ENCODE measurements at places on chromosomes 2 and 18.

- no peak for DNase-seq
Observed at GRCh38 chr2:43452318-43452731, 143.5 kb downstream of the THADA start.

GRCh38 chr2:152822676-152823075, 104.3 kb downstream of the ARL6IP6 start:
- no peak for DNase-seq

GRCh38 chr2:221552291-221552690, 19.8 kb downstream of the EPHA4 start:
- DNase-seq, result no peak

GRCh38 chr2:42523341-42523740, 29.6 kb upstream of the KCNG3 start:
- no peak for DNase-seq

DNA sequence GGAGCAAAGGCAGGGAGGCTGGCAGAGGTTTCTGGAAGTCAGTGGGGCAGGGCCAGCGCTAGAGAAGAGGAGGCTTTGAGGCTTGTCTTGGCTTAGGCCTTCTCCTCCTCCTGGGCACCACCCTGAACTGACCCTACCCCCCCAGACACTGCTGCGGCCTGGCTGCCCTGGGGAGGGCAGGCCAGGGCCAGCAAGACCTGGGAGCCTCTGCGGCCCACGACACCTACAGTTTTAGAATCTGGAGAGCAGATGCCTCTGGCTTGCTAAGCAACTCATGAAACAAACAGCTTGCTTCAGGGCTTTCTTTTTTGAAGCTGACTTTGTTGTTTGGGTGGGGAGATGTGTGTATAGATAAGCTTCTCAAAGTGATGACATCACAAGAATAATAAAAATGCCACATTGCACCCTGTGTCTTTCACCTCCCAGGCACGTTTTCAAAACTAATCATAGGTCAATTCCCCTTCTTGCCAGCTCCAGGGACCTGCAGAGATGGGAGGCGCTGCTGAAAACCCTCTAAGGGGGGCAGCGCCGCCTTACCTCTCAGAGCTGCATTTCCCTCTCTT, 46.2 kb upstream of the SMAD7 start:
- DNase-seq, result peak; percentile 39
